ENCODE measurements at places on chromosomes 11 and 22.

DNA sequence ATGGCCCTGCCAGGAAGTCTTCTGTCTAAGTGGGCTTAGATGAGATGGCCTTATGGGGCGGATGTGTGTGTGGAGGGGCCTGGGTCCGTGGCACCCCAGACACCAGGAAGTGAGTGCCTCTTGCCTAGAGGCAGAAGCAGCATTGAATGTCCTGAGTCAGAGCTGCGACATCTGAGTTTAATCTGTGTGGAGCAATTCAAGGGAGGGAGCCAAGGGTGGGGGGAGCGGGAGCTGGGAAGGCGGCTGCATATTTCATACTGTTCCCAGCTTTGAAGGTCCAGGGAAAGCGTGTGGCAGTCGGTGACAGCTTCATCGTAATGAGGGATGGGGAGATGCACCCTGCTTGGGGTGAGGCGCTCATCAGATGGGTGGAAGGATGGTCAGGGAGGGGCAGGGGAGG is 73.5 kb upstream of the THY1 start:
- DNase-seq, result no peak

DNA sequence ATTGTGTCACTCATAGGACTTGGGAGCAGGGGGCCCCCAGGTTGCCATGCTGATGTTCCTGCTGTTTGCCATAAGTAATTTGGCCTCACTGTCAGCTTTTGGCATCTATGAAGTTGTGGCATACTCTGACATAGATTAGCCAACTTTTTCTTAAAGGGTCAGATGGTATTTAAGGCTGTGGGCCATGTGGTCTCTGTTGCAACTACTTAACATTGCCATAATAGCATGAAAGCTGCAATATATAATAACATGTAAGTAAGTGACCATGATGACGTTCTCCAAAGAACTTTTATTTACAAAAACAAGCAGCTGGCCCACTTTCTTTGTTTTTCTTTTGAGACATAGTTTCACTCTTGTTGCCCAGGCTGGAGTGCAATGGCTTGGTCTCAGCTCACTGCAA is 2.2 kb upstream of the TMEM216 start:
- DNase-seq, result no peak

GRCh38 chr11:58999291-58999680 is 60.0 kb downstream of the GLYATL1 start:
- no peak for DNase-seq

DNA sequence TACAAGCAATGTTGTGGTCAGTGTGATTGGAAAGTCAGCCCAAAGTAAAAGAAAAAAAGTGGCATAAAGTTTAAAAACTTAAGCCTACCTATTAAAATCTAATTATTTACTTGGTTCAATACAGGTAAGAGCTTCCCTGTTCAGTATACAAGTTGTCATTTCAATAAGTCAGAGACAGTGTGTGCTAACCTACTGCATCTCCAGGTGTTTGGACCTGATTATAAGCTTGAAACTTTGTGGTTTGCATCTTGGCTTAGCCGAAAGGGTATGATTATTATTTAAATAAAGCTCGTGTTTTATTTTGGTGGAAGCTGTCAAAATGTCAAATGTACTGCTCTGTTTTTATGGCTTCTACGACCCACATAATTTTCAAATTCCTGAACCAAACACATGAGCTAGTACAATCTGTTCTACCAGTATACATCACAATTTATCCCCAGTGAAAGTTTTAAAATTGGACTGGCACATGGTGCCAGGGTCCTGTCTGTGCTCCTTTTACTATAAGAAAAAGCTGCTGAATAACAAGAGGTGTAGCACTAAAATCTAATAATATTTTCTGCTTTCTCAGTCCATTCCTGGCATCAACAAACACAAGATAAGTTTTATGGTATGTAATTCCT is 103.9 kb upstream of the ANO3 start:
- no peak for DNase-seq

Data from A549 (cell line).